T-helper 9 cell (primary cell): ENCODE measurements at places on chromosomes 6 and 20.

DNA sequence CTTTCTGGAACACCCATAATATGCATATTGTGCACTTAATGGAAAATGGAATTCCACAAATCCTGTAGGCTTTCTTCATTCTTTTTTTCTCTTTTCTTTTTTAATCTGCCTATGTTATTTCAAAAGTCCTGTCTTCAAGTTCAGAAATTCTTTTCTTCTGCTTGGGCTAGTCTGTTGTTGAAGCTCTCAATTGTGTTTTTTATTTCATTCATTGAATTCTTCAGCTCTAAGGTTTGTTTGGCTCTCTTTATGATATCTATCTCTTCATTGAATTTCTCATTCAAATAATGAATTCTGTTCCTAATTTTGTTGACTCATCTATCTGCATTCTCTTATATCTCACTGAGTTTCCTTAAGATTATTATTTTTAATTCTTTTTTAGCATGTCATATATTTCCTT lies 10.1 kb downstream of the SPINT4 start:
- DNase-seq, result no peak

GRCh38 chr20:57498425-57499400 lies 26.2 kb downstream of the CTCFL start:
- DNase-seq, result no peak

GRCh38 chr6:25175681-25176080 lies 103.5 kb upstream of the CARMIL1 start:
- DNase-seq, result no peak

DNA sequence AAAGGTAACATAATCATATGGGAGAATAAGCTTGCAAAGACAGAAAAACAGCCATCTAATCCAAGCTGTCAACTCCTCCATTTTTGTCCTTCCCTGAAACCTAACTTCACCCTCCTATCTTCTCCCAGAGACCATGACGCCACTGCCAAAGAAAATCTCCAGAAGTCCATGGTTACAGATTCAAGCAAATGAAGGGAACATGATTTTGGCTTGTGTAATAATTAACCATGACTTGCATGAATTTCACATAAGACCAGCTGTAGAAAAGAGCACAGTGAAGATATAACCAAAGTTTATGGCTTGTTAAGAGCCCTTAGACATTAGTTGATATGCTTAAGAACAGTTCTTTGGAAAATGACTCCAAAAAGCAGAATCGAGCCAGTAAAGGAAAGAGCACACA lies 342.1 kb upstream of the NRSN1 start:
- DNase-seq, result no peak
